ENCODE measurements at places on chromosomes 6 and 20.
A peak's percentile ranks its signal among the peaks of the same experiment; 100 is the strongest.

DNA sequence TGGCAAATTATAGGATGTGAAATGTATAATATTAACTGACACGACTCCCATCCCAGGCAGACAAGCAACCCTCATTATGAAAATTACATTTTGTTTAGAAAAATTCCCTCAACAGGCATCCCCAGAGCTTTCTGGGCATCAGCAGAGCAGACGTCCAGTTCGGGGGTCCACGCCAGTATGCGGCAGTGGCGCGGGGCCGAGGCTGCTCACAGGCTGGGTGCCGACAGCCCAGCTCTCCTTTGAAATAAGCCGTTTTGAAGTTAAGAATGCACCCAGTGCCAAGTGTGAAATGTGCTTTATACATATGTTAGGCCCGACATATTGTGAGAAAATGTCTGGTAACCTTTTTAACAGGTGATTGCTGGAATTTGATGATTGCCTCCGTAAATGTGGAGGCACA is 50.4 kb downstream of the RPP40 start:
- no peak for DNase-seq

- peak; percentile 89 for DNase-seq
These were observed 44.7 kb downstream of the VAPB start for GRCh38 chr20:58433759-58434158.

- peak; percentile 86 for DNase-seq
These were observed 452 bp downstream of the TRAF3IP2 start for GRCh38 chr6:111605100-111605751.

DNA sequence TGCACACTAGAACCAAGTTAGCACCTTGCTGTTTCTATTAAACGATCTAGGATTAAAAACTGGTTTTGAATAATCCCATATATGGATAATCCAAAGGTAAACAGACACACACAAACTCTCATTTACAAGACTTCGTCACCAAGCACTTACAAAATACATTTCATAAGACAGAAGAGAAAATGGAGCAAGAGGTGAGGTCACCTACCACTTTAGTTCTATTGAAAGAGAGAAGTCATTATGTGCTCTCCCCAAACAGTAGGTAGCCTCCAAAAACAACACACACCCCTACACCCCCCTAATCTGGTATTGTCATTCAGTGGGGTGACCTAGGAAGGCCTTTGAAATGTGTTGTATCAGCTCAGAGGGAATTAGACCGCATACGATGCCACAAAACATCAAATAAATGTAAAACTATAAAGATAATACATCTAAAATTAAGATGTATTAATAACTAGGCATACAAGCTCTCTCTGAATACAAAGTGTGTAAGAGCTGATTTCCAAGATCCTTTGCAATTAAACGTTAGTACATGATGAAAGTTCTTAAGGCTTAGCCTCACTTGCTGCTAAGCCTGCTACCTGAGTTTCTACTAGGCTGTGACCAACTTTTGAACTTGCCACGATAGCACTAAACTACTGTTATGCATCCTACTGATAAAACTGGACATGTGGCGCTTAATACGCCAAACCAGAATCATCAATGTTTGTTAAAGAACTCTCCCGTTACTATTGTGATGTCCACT is 1.6 kb downstream of the SRPK1 start:
- peak; percentile 57 for DNase-seq

DNA sequence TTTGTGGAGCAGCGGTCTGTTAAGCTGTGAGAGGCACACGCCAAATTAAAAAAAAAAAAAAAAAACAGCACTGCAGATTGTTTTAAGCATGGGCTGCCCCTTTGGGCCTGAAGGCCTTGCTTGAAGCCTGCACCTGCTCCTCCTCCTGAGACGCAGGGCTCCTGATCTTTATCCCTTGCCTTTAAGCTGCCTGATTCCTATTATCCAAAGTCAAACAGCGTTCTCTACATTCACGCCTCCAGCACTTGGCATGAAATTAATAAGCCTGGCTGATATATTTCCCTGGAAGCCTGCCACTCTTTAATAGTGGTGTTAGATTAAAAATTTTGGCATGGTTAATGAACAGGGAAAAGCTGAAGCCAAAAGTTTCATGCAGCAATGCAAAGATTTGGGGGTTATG is 163.9 kb downstream of the FAXC start:
- DNase-seq = no peak

DNA sequence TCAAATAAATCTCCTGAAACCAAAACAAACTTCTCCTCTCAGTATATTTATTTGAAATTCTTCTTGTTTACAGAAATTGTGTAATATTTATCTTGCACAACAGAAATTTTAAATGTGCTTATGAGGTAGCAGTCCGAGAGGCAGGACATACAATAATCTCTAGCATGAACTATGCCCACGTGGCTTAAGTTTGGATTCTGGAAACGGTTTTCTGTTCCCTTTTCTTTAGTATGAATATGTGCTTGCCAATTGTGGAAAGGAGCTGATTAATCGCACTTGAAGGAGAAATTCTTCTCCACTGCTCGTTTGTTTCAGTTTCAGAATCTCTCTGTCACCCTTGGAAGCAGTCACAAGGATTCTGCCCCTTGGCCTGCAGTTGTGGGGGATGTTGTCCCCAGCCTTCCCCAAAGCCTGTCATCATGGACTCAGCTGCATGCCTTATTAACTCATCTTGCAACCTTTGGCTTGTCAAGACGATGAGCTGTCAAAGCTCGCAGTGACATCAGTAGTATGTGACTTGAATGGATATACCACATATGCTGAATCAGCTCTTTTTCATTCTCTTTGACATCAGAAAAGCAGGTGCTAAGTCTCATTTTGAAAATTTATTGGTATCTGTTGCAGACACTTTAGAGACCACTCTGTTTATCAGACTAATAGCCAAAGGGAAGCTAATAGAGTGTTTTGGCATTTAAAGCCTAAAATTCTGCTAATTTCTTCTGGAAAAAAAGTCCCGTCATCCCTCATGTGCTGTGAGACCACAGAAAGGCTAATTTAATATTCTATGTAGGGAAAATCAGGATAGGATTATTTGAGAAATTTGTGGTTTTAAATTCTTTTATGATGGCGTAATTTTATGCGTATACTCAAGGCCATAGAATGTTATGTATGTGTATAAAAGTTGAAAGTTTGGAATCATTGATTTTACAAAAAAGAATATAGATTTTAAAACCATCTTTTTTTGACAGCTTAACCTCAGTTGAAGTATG is 186.8 kb downstream of the ARID1B start:
- DNase-seq = peak; percentile 63

GRCh38 chr6:32070814-32071543 is 32.8 kb downstream of the CYP21A2 start:
- DNase-seq = no peak

- DNase-seq = no peak
These were observed 277.7 kb upstream of the RIMS1 start for GRCh38 chr6:71608646-71609045.

DNA sequence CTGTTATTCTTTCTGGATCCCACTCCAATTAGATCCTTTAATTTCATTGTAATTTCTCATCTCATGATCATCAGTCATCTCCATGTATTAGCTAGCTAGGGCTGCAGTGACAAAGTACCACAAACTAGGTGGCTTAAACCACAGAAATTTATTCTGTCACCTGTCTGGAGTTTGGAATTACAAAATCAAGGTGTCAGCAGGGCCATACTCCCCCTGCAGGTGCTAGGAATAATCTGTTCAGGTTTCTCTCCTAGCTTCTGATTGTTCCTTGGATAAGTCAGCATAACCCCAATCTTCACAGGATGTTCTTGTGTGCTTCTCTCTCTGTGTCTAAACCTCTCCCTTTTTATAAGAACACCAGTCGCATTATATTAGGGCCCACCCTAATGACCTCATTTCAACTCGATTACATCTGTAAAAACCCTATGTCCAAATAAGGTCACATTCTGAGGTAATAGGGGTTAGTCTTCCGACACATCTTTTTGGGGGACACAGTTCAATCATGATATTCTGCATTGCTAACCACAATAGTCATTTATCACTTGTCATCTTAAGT is 40.5 kb downstream of the BEND6 start:
- no peak for DNase-seq

DNA sequence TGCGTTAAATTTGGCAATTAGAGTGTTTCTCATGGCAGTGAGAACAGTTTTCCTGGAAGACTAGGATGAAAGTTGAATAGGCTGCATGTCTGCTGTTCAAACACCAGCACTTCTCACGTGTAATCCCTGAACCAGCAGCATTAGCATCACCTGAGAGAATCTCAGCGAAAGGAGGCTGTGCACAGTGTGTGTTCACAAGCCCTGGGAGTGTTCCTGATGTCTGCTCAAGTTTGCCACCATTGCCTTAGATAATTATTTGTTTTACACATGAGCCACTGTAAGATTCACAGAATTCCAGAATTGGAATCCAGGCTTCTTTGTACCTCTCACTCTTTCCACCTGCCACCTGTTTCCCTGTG is 117.3 kb downstream of the JARID2 start:
- DNase-seq = no peak

- DNase-seq = no peak
These were observed 124.5 kb downstream of the MTFR2 start for GRCh38 chr6:136125585-136125984.

- no peak for DNase-seq
These were observed 47.0 kb downstream of the PRL start for GRCh38 chr6:22249711-22250350.

GRCh38 chr6:106451439-106451838 is 90.9 kb downstream of the CRYBG1 start:
- DNase-seq = no peak

- no peak for DNase-seq
These were observed 690.7 kb downstream of the KIF16B start for GRCh38 chr20:15882553-15882952.

- DNase-seq = no peak
These were observed 11.2 kb downstream of the PPP1R14C start for GRCh38 chr6:150153905-150154492.

GRCh38 chr6:53768636-53769035 is 26.2 kb upstream of the LRRC1 start:
- DNase-seq = peak; percentile 28

DNA sequence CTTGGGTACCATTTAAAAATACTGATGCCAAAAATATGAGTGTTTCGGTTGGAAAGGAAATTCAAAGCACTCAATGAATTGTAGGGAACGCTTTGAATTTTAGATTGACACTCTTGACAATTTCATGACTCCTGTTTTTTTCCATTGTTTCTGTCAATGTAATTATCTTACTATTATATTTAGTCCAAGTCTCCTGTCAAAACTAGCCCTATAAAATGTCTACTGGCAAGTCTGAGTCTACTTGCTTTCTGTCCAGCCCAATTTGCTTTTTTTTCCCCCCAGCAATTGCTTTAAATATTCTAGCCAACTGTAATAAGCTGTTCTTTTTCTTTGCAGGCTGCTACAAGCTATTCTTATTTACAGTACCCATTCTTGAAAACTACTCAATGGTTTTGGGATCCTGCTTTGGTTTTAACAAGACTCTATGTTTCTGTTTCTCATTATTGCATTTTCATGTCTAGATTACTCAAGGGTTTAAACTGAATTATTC is 1103.9 kb upstream of the GJE1 start:
- DNase-seq = no peak

DNA sequence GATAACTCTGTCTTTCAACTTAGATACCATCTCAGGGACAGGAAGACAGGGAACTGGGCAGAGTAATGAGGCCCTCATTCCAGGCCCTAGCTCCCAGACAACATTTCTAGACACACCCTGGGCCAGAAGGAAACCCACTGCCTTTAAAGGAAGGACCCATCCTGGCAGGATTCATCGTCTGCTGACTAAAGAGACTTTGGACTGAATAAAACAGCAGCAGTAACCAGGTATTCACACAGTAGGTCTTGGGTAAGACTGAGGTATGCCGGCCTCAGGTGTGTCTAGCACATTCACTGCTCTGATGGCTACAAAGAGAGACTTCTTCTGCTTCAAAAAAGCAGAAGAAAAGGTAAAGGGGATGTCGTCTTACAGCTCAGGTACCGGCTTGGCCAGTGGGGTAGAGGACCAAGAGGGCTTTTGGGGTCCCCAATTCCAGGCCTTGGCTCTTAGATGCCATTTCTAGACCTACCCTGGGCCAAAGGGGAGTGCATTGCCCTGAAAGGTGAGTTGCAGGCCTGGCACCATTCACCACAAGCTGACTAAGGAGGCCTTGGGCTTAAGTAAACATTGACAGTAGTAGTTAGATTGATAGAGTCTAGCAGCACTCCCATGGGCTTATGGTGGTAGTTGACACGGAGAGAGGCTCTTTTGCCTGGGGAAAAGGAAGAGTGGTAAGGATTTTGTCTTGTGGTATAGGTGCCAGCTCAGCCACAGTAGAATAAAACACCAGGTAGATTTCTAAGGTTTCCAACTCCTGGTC is 13.4 kb downstream of the SNX14 start:
- DNase-seq = peak; percentile 18

GRCh38 chr20:33927724-33928123 is 66.0 kb upstream of the RALY start:
- DNase-seq = no peak

DNA sequence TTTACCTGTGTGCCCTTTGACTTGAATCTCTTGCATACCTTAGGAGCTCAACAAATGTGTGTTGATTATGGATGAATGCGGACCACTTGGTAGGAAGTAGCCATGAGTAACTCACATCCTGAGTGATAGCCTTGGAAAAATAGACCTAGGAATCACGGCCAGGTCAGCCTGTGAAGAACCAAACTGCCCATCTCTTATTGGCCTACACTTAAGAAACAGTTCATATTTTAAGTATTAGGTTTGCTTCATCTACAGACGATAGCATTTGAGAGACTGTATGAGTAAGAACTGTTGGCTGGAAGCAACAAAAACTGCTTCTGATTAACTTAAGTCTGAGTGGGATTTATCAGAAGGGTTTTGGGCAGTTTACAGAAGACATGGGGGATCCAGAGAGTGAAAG is 320.1 kb upstream of the PRND start:
- peak; percentile 68 for DNase-seq

- DNase-seq = no peak
These were observed 21.1 kb downstream of the TPD52L1 start for GRCh38 chr6:125174626-125175025.

GRCh38 chr6:159056899-159057298 is 12.1 kb upstream of the TAGAP start:
- DNase-seq = no peak

- no peak for DNase-seq
These were observed 1.5 kb downstream of the RBM38 start for GRCh38 chr20:57392512-57393271.

DNA sequence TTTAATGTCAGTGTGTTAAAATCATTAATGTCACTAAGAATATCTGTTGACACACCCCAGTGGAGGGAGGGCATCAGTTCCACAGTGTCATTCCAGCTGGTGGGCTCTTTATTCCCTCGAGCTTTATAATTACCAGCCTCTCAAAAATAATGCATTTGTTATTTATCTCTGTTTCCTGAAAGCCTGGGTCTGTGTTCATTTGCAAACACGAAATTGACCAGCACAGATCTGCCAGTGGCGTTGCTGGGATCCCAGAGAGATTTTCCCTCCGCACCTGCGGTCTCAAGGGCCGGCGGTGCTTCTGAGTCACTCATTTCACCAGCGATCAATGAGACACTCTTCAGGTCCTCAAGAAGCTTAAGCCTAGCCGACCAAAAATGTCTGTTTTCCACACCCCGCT is 5.7 kb upstream of the PYGB start:
- no peak for DNase-seq

DNA sequence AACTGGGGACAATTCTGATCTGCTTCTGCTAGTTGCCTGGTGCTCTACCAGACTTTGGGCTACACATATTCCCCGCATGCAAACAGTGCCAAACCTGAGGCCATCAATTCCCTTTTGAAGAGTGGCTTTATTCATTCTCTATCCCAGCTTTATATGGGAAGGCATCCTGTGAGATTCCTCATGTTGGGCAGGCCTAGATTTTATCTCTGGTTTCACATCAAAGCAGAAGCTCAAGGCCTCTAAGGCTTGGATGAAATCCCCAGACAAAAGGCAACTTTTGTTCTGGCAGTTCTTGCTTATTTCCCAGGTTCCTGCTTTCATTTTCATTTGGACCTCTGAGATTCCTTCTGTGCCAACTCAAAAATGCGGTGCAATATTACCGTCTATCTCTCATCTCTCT is 648.8 kb downstream of the QKI start:
- DNase-seq = no peak

Measured in IMR-90 (cell line).